ENCODE measurements at places on chromosomes 1 and 21.

DNA sequence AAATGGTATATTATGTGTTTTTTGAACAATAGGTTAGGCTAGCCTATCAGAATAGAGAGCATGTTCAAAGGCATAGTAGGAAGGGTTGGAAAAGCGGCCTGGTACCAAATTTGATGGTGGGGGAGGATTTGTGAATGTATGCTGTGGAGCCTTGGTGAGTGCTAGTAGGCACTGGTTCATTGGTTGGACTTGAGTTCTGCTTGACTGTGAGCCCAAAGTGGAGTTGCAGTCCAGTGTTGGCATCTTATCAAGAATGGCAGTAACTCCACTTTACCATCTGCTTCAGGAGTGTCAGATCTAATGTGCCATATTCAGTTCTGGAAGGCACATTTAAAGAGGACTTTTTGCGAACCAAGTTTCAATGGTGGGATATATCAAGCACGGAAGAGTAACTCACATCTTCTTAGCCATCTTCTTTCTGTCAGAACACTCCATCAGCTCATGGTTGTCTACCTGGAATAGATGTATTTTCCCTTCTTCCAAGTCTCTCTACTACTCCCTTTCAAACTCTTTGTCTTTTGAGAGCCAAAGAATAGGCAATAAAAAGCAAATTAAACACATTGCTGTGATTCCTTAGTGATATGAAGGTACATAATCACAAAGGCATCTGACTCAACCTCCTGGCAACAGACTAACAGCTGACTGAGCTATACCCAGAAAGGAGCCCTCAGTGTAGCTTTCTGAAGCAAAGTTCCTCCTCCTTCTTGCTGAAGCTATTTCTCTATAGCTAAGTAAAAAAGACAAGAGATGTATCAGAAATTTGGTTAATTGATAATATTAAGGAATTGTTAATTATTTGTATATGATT lies 21.7 kb downstream of the LRRC8B start:
- DNase-seq, result peak; percentile 56

- DNase-seq, result no peak
Observed at GRCh38 chr1:199743227-199743626, 284.3 kb upstream of the NR5A2 start.

GRCh38 chr1:84668185-84668584 lies 22.1 kb downstream of the SSX2IP start:
- no peak for DNase-seq

GRCh38 chr1:82931006-82931405 lies 1067.9 kb downstream of the TTLL7 start:
- DNase-seq, result peak; percentile 9

DNA sequence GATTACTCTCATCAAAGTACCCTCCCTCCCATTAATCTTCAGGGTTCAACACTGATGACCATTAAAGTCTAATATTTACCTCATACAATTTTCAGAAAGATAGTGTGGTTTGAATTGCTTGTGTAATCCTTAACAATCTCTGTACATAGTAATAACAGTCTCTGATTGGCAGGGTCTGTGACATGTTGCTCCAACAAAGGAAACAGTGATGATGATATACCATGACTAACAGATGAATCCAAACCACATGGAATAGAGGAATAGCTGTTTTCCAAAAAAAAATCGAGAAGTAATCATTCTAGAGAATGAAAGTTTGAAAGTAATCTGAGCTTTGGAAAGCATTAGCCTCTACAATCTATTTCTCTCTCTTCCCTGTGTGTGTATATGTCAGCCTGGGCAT lies 610.1 kb upstream of the NEGR1 start:
- no peak for DNase-seq

GRCh38 chr1:9331558-9332346 lies 39.1 kb downstream of the SPSB1 start:
- no peak for DNase-seq

DNA sequence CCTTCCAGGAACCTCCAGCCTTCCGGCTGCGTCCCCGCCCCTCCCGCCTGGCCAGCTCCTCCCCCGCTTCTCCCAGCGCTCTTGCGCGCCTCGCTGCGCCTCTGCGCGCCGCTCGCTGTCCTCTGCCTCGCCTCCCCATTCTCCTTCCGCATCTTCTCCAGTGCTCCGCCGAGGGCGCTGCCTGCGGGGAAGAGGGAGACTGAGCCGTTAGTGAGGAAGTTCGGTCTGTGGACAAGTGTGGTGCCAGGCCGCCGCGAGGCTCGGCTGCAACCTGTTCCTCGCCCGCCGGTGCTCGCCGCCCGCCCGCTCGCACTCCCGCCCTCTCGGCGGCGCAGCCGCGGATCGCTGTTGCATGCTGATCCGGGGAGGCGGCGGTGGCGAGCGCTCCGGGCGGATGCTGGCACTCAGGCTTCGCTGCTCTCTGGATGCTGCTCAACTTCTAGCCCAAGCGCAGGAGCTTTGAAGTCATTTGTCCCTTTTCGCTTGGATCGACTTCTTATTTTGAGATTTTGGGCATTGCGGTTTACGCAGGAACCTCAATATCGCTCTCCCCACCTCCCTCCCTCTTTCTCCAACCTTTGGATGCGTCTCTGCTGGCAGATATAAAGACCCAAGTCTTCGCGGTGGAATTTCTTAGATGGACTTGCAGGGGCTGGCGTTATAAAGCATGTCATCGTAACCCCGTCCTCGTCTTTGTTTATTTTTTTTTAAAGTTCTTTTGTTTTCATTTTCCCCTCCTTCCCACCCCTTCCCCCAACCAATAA lies 614 bp upstream of the CACNA1E start:
- peak; percentile 49 for DNase-seq

DNA sequence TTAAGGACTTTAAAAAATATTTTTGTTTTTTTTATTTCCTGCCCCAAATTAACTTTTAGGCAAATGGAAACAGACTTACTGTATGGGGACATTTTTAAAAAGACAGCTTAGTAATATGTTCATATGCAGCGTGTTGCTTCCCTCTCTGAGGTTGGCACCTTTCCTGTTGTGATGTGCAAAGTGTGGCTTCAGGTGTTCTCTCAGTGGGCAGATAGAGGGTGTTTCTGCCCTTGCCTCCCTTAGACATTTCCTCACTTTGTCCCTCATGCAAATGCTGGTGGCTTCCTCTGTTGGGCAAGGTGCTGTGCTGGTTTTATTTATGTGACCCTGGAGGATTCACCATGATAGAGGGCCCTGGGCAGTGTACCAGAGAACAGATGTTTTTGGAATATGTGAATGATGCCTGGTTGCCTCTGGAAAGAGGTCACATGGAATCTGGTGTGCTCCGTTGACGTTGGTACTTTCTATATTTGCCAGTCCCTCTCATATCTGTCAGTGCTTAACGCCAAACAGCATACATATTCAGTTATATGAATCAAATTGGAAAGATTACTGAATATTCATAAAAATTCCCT lies 123.5 kb downstream of the PATJ start:
- no peak for DNase-seq

DNA sequence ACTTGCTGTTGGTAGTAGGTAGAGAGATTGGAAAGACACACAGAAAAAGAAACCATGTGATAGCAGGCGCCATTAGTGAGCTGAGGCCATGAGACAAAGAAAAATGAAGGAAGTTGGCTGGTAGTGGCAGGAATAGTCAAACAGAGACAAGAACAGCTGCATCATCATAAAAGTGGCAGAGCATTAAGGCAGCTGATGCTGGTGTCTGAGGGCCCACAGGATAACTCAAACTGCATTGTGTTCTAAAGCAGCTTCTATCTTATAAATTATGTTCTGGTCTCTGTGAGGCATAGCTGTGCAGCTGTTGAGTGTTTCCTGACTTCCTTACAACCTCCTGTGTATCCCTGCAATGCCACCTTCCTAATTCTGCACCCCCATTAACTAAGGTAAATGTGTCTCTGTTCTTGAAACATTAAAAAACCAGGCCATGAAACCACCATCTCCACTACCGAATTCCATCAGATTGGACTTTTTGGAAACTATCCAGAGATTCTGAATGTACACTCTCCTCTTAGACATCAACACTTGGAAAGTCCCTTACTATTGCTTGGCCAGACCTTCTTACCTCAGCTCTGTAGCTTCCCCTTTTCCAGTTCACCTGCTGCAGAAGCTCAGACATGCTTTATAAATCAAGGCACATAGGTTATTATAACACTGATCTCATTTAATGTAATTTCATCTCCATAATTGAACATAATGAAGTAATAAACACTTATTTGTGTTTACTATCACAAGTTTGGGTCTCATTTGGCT lies 23.4 kb upstream of the ARHGAP29 start:
- DNase-seq, result no peak

DNA sequence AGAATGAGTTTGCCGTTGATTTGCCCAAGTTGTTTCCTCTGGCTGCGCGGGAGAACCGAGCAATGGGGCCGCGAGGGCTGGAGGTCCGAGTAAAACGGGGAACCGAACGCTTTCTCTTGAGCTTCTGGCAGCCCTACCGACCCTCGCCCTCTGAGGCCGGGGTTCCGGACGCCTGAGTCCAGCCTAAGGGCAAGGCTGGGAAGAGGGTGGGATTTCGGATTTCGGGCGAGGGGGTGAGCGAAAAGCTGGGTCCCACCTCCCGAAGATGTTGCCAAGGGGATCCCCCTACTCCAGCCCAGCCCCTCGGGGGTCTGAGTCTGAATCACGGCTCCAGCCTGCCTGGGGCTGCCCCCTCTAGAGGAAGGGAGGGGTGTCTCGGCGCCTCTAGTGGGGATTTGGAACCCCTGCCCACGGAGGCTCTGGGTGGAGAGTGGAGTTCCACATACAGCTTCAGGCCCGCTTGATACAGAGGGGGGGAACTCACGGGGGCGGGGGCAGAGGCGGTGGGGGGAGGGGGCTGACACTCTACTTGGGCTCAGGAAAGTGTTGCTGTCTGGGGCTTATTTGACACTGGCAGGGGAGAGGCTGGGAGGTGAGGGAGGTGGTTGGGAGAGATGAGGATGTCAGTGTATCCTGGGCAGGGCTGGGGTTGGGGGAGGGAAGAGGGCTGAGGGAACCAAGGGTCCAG lies 617 bp downstream of the KIRREL1 start:
- no peak for DNase-seq

GRCh38 chr1:2480986-2481364 lies 4.9 kb downstream of the PLCH2 start:
- peak; percentile 71 for DNase-seq

DNA sequence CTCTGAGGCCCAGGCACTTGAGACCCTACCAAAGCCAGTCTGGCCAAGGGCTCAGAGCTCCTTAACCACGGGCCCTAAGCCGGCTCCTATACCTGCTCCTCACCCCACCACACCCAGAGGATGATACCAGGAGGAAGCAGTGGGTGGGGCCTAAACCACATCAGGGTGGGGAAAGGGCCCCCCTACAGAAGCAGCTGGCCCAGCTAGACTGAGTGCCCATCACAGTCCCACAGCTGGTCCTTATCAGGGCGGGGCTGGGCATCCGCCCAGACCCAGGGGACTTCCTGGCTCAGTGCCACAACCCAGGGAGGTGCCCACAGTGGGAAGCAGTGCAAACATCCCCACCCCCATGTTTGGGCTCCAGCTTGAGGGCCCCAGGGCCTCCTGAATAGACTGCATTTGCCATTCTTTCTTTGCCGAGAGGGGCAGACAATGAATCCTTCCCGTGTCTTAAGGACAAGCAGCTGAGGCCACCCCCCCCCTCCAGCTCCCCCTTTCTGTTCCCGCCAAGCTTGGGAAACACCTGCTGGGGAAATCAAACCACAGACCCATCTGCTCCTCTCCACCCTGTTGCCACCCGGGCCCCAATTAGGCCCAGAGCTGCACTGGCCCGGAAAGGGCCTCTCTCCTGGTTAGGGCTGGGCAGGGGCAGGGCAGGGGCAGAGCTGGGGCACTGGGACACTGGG lies 6.2 kb downstream of the E2F2 start:
- DNase-seq, result no peak

DNA sequence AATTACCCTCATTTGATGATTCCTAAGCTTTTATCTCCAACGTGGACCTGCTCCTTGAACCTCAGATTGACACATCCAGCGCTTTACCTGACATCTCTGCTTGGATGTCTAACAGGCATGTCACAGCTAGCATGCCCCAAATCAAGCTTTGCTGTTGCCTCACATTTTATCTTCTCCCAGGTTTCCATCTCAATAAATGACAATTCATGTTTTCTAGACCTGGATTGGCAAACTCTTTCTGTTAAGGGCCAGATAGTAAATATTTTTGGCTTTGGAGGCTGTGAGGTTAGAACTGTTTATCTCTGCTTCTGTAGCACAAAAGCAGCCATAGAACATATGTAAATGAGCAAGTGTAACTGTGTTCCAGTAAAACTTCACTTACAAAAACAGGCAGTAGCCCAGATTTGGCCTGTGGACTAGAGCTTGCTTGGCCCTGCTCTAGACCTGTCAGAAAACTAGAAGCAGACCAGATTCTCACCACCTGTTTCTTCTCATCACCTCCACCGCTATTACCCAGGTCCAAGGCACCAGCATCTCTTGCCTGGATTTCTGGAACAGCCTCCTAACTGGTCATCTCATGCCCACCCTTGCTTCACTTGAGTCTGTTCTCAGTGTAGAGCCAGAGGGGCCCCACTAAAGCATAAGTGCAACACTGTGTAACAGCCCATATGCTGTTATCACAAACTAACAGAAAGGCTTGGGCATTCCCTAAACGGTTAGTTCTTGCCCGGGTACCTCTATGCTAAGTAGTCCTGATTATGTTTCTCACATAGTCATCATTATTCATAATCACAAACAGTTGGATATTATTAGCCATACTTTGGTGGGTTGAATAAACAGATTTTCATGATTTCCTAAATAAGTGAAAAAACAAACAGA lies 42.3 kb downstream of the UBE4B start:
- no peak for DNase-seq

DNA sequence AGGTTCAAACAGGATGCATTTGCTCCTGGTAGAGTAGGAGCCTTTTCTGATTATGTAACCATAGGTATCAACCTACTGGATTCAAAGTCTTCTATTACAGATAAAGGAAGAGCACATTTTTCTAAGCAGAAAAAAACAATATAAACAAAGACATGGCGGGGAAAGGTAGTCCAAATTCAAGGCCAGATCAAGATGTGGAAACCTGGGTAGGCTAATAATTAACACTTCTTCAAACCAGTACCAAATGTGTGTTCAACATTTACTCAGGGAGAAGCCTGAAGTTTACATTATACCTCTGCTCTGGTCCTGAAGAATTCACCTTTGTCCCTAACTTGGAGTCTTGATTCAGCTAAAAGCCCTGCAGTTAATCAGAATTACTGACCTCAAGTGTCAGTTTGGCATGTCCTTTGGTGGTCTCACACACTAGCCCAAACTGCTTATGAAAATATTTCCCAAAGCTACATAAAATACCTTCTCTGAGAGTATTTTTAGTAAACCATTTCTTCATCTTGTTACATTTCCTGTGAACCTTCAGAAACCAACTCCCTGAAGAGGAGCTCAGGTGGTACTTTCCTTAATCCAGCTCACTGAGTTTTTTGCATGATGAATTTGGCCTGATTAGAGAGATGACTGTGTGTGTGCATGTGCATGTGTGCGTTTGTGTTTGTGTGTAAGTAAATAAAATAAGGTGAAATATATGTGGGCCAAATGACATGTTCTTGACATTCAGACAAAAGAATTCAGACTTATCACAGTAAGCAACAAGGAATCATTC lies 70.2 kb downstream of the TOR3A start:
- peak; percentile 29 for DNase-seq

- DNase-seq, result peak; percentile 56
Observed at GRCh38 chr1:119220991-119221390, 80.5 kb upstream of the WARS2 start.

- no peak for DNase-seq
Observed at GRCh38 chr1:90452491-90452890, 264.6 kb downstream of the BARHL2 start.

All from kidney tubule cell (primary cell).